ENCODE measurements at places on chromosomes 6 and 20.

DNA sequence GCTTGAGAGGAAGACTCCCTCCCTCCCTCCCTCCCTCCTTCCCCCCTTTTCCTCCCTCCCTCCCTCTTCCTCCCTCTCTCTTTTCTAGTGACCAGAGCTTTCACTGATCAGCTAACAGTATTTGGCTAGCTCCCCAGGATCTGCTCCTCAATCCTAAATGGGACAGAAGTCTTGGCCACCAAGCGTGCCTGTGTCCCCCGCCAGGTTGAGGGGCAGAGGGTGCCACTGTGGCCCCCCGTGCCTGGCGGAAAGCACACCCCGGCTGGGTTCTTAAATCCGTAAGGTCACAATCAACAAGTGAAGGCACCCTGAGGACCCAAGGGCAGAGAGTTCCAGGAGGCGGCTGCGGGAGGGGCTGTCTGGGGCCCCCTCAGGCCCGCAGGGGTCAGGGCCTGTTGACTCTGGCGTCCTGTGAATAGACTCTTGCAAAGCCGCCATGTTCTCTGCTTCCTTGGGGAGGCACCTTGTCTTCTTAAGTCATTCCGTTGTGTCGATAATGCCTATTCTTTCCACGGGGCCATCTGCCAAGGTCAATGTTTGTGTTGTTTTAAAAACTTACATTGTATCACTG, 38.9 kb upstream of the STX16 start:
- DNase-seq, result no peak

DNA sequence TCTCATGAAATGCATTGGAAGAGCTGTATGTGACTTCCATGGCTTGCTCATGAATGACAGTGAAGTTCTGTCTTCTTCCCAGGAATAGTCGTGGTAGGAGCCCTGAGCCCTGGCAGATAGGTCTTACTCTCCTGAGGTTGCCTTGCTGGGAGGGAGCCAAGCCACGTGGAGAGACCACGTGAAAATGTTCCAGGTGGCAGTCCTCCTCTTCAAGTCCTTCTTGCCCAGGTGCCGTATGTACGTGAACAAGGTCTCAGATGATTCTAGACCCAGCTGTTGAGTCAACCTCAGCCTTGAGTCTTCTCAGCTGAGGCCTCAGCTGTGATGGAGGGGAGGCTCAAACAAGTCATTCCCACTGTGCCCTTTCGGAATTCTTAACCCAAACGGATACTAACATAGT, 192.4 kb upstream of the PRDM1 start:
- DNase-seq, result no peak

- DNase-seq, result no peak
Measured at GRCh38 chr20:19265646-19266374, 53.4 kb downstream of the SLC24A3 start.

DNA sequence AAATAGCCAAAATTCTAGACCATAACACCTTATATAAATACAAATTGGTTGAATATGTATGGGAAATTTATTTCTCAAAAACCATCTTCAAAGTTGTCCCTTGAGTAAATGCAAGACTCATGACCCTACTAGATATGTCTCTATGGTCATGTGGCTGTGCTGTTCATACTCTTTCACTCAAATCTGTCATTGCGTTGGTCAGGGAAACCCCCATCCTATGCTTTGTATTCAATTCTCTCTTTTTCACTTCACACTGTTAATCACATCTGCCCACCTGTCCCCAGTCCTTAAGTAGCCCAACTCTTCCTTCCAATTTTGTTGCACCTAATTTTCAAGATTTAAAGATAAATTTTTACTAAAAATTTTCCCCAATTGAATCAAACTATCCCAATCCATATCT, 51.0 kb downstream of the RPS12 start:
- DNase-seq, result no peak

- no peak for DNase-seq
Measured at GRCh38 chr6:40341726-40342125, 245.4 kb downstream of the LRFN2 start.

Measured in kidney (tissue), 22 donors.